NCI-H2171 (cell line): ENCODE measurements at places on chromosomes 16 and 17.
A peak's percentile ranks its signal among the peaks of the same experiment; 100 is the strongest.

DNA sequence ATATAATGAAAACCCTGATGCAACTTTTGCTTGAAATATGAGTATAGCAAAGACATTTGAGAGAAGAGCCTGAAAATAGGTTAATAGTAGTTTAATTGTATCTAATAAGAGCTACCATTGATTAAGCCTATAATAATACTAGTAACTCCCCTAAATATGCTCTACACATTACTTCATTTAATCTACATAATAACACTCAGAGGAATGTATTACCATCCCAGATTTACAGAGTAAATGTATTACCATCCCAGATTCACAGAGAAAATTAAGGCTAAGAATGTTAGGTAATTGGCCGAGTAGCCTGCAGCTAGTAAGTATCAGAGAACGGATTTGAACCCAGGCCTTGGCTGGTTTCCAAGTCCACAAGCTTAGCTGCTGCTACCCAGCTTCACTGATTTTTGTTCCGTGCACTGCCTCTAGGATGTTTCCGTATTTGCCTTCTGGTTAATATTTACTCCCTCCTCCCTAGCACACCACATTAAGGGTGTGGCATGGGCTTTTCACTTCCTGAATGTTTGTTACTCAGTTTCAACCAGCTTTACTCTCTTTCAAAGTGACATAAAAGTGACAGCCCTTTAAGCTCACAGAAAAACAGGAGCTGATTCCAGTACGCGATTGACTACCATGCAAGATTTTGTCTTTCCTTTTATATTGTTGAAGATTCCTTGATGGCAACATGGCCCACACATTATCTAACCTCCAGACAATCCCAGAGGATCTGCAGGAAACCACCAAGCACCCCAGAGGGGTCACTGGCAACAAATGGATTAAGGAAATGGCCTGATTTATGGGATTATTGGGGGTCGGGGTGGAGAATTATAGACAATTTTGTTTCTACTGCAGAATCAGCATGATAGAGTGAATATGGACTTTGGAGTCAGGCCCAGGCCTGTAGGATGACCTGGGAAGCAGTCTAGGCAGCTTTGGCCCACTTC, 26.7 kb upstream of the TOX3 start:
- DNase-seq = no peak

DNA sequence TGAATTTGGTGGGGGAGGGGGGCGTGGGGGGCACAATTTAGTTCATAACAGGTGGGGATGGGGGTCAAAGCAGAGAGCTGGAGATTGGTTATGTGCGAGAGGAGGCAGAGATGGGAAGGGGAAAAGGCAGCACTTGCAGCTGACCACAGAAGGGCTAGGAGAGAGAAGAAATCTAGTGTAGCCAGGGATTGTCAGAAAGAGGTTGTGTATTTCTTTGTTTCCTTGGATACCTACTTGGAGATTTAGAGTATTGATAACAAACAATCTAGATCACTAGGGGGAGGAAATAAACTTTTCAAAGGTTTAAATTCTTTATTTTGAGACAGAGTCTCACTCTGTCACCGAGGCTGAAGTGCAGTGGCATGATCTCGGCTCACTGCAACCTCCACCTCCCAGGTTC, 47.1 kb upstream of the YPEL2 start:
- no peak for DNase-seq

DNA sequence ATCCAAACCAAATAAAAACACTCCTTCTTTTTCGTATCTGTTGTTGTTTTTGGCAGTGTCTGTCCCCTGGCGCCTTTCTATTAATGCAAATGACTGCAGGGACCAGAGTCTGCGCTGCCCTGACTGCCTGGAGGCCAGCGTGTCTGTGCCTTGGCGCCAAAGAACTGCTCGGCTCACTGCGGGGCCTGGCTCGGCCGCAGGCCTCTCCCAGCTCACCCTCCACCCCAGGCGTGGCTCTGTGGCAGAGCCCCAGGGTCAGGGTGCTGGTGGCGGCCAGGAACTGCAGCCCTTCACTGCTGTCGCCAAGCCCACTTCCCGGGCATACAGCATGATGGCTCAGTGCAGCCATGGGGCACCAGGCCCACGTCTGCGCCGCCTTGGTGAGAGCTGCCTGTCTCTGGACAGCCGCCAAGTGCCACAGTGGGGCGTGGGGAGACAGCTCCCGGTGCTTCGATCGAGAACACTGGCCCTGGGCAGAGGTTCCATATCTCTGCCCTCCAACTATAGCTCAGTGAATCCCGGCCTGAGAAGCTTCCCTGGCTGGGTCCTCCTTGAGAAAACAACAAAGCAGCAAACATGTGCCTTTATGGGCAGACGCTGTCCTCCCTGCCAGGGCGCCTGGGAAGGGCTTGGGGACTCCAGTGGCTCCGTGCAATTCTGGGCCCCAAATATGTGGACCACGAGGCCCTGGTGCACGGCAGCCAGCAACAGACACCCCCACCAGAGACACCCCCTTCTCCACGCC, 11.1 kb downstream of the CANT1 start:
- no peak for DNase-seq

DNA sequence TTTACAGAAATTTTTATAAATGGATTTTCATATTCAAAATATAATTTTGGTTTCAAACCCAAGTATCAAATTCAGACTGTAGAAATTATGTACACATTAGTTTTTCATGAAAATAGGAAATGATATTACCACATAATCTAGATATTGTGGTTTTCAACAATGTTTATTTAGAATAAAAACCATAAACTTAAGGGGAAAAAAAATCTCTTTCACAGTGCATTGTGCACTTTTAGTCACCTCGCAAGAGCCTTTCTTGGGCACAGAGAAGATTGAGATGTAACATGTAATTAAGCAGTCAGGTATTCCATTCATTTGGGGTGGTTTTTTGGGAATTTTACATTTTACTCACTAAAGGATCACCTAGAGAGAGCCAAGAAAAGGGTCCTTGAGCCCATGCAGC, 104.0 kb downstream of the TANC2 start:
- no peak for DNase-seq

GRCh38 chr16:20064931-20065330, 8.8 kb downstream of the GPR139 start:
- DNase-seq = no peak

GRCh38 chr17:40696651-40697072, 6.9 kb downstream of the KRT24 start:
- no peak for DNase-seq

- DNase-seq = no peak
Measured at GRCh38 chr17:79944821-79945391, 90.8 kb downstream of the TBC1D16 start.

GRCh38 chr17:70288540-70289290, 119.4 kb downstream of the KCNJ2 start:
- peak; percentile 18 for DNase-seq

DNA sequence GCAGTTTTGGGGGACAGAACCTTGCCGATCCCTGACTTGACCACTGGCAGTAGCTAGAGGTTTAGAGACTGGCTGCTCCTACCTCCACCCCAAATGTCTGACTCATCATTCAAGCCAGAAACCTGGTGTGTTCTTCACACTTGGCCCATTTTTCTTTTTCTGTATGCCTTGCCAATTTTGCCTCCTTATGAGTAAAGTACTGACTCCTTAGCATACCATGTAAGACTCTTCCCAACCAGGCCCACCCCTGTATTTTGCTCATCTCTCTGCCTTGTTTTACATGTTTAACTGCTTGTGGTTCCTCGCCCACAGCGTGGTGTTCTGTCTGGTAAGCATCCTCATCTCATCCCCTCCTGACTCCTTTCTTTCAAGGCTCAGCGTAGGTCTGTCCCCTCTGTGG, 37.9 kb downstream of the NUP88 start:
- DNase-seq = no peak

DNA sequence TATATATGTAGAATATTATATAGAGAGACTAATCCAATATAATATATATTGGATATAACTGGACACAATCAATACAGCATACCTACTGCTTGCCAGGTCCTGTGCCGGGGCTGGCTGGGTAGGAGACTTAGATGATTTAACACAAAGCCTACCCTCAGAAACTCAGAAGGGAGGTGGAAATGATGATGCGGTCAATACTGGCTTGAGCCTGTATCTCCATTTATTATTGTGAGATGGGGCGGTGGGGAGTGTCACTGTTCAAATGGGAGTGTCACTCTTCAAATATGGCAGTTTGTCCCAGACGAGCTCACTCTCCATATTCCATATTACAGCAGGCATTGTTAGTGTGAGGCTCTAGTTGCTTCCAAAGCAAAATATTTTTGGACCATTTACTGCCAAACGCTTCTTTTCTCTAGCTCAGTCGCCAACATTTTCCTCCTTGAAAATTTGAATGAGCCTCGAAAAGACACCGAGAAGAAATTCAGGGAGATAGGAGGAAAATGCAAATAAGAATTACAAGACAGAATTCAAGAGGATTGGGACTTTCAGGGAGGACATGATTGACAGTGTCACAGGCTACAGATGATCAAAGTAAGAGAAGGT, 70.7 kb downstream of the WSCD1 start:
- DNase-seq = no peak

DNA sequence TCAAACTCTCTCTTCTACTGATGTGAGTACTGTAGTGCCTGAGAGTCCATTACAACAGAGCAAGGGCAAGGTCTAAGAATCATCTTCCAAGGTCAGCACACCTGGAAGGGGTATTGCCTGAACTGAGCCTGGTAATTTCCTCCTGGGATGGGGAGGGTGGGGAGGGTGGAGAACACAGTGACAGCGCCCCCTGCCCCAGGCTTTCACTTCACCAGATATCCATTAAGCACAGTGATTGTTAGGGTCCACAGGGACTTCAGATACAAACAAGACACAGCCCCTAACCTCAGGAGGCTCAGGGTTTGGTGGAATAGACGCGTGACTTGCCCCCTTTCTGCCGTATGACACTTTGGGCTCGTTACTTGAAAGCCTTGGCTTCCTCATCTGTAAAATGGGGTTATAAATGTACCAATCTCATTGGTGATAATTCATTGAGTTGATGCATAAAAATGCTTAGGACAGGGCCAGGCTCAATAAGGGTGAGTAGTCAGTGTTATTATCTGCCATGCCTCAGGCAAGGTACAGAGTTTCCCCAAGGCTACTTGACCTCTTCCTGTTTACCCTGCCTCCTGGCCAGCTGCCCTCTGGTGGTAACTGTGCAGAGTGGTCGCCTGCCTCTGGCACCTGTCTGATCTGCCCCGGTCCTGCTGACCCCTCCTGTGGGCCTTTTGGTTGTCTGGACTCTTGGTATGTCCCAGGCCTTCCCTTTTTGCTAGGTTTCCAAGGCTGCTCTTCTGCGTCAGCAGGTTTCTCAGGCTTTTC, 13.1 kb upstream of the BRD7 start:
- DNase-seq = no peak

- DNase-seq = peak; percentile 73
Measured at GRCh38 chr16:88727871-88728270, 21.6 kb downstream of the CTU2 start.

GRCh38 chr17:3843935-3844516, 2.0 kb downstream of the NCBP3 start:
- DNase-seq = peak; percentile 15
